GF-D8 (cell line): ENCODE measurements at places on chromosomes 3 and 15.

- no peak for DNase-seq
Observed at GRCh38 chr3:165159760-165160421, 36.3 kb downstream of the SLITRK3 start.

DNA sequence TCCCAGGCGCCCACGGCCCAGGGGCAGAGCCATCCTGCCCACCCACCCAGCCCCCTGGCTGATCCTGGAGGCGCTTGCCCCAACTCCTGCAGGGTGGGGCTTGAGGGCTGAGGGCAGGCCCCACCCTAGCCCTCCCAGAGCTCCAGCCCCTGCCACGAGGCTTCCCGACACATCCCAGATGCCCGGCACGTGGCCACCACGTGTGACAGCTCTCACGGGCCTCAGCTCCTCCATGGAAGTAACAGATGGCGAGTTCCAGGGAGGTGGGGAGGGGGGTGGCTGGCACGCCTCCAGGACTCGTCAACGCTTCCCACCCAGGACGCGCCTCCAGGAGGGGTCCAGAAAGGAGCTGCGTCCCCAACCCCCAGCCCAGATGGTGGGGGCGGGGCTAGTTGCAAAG, 29.1 kb downstream of the PLXND1 start:
- DNase-seq = peak; percentile 8

DNA sequence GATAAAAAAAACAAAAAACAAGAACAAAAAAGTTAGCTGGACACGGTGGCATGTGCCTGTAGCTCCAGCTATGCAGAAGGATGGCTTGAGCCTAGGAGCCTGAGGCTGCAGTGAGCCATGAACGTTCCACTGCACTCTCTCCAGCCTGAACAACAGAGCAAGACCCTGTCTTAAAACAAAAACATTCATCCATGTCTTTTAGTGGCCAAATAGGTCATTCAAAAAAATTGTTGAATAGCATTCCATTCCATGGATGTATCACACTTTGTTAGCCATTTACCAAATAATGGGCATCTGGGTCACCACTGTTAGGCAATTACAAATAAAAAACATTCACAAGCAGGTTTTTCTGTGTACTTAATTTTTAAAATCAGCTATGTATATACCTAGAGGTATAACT, 139.7 kb downstream of the STAG1 start:
- DNase-seq = no peak

- no peak for DNase-seq
Observed at GRCh38 chr3:22684739-22685138, 518.4 kb upstream of the UBE2E2 start.

DNA sequence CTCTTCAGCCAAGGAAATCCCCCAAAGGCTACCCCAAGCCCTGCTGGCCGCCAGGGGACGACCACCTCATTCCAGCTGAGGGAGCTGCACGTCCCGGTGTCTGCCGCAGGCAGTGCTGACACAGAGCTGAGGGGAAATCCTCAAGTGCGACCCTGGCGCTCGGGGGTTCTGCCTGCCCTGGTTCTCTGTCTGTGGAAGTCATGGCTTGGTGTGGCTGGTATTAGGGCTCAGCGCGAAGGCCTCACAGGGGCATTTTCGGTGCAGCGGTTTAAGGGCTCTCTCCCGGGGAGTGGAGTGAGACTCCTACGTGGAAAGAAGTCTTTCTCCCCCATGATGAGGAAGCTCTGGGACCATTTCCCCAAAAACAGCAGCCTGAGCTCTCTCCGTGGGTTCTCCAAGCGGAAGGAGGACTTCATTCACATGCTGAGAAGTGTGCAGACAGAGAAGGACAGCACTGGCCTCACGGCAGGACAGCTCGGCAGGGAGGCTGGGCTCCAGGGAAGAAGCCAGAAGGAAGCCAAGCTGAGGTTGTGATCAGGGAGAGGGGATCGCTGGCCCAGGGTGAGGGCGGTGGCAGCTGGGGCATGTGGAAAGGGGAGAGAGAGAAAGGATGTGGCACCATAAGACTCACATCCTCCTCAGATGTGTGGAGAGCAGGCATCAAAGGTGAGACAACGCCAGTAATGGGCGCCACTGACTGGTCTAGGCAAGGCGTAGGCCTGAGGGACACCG, 48.6 kb downstream of the KLF15 start:
- no peak for DNase-seq

GRCh38 chr3:124118397-124118796, 126.5 kb upstream of the ROPN1 start:
- no peak for DNase-seq

DNA sequence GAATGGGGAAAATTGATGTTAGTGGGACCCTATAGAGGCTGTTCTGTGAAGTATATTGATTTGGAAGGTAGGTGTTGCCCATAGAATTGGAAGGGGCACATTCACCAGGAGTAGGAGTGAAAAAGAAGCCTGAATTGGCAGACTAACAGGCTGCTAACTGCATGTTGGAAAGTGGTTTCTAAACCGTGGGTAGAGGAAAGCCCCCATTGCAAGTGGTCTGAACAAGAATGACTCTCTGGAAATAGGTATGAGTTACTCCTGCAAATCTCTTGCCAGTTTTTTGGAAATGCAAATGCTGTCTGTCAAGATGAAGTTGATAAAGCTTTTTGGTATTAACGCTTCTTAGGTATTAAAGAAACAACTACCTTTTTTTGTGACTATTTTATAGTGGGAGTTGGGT, 3.5 kb downstream of the UBE2E1 start:
- no peak for DNase-seq

DNA sequence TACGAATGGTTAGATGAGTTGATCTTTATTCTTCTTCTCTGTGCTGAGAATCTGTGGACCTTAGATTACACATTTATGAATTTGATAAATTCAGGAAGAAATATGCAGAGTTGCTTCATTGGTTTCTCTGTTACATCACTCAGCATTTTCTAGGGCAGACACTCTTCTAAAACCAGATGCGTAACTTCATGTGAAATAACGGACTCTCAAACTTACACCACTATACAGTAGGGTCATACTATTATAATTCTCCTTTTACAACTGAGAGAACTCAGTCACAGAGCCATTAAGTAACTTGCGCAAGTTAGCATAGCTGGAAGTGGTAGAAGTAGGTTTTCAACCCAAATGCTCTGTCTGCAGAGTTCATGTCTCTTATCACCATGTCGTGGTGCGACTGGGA, 5.7 kb downstream of the TMEM207 start:
- DNase-seq = peak; percentile 89

GRCh38 chr3:196775938-196776337, 36.3 kb downstream of the PAK2 start:
- DNase-seq = no peak
